8988T (cell line): ENCODE measurements at places on chromosomes 6 and 20.

GRCh38 chr20:1509237-1509636, 18.0 kb upstream of the SIRPB2 start:
- DNase-seq, result no peak

- no peak for DNase-seq
Observed at GRCh38 chr20:39876976-39877635, 811.9 kb downstream of the MAFB start.

GRCh38 chr6:138503881-138504680, 4.8 kb upstream of the NHSL1 start:
- DNase-seq, result no peak

DNA sequence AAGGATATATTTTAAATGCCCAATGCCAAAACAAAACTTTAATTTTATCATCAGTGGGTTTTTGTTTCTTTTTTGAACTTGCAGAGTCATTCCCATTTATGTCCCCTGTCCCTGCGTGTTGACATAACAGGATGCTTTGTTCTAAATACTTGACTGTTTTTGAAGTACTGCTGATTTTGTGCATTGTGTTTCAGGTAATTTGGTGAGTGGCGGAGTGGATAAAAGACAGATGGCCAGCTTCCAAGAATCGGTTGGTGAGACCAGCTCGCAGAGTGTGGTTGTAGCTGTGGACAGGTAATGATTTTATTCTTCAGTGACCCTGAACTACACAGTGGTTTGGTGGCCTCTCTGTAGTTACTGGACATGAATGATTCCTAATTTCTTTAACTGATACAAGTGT, 50.5 kb upstream of the CSE1L start:
- no peak for DNase-seq

DNA sequence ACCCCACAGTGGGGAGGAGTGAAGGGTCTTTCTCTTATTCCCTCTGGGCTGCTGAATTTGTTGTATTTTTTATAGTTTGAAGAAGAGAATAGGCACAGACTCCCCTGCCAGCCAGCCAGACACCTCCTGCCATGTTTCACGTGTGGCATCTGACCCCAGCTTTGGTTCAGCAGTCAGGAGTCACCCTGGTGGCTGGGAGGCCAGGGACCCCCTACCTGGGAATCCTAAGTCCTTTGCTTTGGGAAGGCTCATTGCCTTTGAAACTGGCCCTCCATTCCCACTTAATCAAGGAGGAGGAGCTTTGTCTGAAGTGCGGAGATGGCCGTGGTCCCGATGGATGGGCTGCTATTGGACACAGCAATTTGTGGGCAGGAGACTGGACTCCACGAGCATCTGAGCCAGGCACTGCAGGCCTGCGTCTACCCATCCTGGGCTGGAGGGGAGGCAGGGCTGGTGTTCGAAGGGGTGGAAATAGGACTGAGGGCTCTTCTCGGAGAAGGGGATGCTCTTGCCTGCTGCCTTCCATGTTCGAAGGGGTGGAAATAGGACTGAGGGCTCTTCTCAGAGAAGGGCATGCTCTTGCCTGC, 196.1 kb downstream of the DLL1 start:
- DNase-seq, result no peak

GRCh38 chr6:170295510-170296422, 4.9 kb upstream of the DLL1 start:
- DNase-seq, result peak; percentile 79
